ENCODE measurements at places on chromosomes 7 and 10.
A peak's percentile ranks its signal among the peaks of the same experiment; 100 is the strongest.

DNA sequence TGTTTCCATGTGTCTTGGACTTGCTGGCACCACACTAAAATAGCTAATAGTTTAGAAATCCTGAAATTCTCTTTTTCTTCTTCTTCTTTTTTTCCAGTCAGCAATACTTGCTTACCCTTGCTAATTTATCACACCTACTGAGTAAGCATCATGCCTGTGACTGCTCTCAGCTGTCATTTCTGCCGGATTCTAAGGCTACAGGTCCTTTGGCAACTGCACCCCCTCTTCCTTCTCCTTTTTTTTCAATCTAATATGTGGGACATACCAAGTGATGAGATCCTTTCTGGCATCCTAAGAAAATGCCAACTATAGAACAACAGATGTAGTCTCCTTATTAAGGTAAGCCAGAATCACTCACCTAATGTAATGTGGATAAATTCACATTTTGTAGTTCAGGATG, 444.7 kb downstream of the MAGI2 start:
- DNase-seq: no peak

DNA sequence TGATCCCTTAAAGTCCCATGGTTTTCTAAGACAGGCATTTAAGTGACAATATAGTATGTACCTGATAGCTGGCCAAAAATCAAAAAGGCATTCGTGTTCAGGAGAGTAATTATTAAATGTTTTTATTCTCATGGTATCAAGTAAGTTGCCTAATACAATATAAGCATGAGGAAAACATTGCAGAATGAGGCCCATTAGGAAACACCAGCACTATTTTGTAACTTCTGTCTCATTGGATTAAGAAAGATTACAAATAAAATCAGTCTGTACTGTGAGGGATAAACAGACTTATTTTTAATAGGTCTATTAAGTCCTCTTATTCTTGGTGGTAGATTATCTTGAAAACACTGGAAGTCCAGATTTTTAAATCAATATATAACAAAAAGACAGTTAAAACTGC, 110.1 kb downstream of the SNX13 start:
- no peak for DNase-seq

- no peak for DNase-seq
Measured at GRCh38 chr10:73586583-73586984, 4.6 kb downstream of the USP54 start.

DNA sequence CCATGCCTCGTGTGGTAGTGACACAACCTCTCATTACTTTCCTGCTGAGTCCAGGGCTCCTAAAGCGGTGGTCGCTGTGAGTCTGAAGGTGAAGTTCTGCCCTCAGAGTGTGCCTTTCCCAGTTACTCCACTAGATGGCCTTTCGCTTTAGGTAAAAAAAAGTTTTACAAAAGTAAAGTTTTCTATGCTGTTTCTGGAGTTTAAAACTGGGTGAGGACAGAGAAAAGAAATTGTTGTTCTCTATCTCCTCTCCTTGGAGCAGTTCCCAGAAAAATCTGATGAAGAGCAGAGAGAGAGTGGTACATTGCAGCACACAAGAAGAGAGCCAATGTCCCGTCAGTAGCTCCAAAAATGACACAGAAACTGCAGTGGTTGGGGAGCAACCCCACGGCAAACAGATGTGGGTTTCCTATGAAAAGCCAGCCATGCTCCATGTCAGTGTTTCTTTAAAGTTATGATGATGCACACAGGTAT, 257.1 kb downstream of the GLI3 start:
- DNase-seq: peak; percentile 31

GRCh38 chr10:44863344-44864047, 47.6 kb upstream of the TMEM72 start:
- no peak for DNase-seq

DNA sequence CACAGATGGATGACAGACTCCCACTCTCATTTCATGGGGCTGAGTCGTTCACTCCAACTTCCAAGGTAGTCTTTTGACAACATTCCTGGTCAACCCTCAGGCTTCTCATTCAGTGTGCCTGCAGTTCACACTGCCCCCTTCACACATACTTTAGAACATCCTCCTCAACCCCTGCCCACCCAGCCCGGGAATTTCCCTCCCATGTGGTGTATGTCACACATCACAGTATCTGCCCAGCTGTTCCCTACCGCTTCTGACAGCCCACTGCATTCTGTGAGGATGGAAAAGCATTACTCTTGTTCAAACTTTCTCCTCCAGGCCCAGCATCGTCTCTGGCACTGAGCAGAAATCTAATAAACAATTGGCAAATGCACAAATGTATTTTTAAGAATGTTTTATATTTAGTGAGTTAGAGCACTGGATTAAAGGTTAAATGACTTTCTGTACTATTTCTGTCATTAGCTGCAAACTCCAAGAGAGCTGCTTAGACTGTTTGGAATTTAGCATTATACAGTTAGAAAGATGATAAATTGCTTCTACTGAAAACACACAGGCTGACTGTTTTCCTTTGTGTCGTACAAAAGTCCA, 110.4 kb downstream of the SFMBT2 start:
- no peak for DNase-seq

DNA sequence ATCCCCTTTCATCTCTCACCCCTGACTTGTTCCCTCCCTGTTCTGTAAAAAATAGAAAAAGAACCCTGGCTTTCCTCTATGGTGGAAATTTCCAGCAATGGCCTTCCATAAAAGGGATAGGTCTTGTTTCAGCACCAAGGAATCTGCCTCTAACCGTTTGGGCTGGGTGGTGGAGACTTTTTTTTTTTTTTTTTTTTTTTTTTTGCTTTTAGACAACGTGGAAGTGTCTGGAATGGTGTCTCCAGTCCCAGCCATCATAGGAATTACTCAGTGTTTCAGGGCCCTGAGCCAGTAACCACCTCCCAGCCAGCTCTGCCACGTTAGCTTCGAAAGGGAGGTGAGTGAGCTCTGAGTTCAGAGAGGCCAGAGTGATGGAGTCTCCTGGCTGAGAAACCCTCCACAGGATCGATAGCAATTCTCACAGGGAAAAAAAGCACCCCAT, 97.3 kb upstream of the COL1A2 start:
- DNase-seq: peak; percentile 90

- DNase-seq: peak; percentile 77
Measured at GRCh38 chr7:96321031-96321657, 754 bp downstream of the SLC25A13 start.

- DNase-seq: no peak
Measured at GRCh38 chr10:7054915-7055314, 355.9 kb downstream of the SFMBT2 start.
